SK-N-DZ (cell line): ENCODE measurements at places on chromosomes 16 and 17.

DNA sequence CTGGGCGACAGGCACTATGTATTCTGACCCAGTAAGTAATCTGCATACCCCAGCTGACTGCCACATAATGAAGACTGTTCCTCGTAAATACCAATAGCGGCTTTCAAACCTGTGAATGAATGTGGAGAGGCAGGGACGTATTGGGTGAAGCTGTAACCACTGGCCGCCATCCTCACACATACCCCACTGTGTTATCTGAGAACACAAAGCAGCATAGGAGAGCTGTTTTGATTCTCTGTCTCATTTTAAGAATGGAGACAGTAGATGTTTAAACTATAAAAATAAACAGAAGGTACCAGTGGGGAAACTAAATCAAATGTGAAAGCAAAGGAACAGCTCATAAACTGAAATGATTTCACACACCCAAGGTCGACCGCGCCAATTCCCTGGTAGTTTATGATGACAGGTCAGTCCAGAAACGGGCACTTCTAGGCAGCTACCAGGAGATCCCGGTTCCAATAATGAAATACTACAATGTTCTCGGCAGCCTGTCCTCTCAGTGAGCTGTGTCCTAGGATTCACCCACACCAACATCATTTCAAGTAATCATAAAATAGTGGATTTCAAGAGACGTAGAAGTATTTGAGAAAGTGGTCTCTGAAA lies 109.7 kb downstream of the ADCY9 start:
- DNase-seq = no peak

- no peak for DNase-seq
Observed at GRCh38 chr17:80374732-80375585, 40.0 kb upstream of the ENDOV start.

DNA sequence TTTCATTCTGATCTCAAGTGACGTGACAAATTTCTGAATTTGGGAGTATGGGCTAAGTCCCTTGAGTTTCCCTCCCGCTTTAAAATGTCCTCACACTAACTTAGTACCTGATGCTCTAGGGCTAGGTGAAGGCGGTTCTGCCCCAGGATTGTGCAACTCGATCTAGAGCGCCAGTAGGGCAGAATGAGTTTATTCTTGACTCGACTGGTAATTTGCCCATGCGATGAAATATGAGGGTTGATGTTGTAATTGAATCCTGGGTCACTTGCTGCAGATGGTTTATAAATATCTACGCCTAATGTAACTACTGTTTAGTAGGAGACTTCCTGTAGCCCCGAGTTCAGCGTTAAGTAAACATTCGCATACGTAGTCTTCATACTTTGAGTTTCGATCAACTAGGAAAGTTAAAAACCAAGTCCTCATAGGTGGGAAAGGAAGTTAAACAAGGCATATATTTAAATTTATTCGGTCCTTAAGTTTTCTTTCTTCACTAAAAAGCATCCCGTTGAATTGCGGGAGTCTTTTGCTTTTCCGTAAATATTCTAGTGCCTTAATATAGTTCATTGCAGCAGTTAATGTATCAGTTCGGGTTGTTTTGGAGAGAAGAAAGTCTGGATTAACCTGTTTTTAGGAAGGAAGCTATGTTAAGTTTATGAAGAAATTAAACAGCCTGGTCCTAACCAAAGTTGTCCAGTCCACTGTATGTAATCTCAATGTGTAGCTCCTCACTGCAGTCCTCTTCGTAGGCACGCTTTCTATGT lies 1.6 kb downstream of the CTCF start:
- DNase-seq = peak; percentile 28

- DNase-seq = no peak
Observed at GRCh38 chr16:59878479-59878878, 1144.4 kb upstream of the GOT2 start.

GRCh38 chr17:63369233-63369632 lies 76.9 kb downstream of the CYB561 start:
- DNase-seq = no peak

DNA sequence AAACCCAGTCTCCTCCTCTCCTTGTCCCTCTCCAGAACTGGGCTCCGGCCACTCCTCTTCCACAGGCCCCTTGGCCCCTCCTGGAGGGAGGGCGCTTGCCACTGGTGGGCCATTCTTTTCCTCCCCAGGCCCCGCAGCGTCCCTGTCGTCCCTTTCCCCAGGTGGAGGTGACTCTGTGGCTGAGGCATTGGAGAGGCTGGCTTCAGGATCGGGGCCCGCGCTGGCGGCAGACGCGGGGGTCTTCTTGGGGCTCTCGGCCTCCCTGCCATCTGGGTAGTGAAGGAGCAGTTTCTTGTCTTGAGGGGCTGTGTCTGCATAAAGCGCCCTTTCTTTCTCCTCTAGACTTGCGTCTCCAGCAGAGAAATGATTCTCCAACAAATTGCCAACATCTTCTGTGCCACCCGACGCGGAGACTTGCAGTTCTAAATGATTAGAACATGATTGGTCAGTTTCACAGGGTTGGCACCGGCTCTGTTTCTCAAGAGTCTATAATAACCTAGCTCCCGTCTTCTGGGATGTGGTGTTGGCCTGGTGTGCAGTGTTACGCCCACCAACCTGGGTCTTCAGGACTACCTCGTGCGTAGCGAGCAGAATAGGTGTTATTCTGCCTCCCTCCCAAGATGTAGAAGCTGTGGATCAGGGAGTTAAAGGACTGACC lies 34.1 kb downstream of the SRL start:
- no peak for DNase-seq

DNA sequence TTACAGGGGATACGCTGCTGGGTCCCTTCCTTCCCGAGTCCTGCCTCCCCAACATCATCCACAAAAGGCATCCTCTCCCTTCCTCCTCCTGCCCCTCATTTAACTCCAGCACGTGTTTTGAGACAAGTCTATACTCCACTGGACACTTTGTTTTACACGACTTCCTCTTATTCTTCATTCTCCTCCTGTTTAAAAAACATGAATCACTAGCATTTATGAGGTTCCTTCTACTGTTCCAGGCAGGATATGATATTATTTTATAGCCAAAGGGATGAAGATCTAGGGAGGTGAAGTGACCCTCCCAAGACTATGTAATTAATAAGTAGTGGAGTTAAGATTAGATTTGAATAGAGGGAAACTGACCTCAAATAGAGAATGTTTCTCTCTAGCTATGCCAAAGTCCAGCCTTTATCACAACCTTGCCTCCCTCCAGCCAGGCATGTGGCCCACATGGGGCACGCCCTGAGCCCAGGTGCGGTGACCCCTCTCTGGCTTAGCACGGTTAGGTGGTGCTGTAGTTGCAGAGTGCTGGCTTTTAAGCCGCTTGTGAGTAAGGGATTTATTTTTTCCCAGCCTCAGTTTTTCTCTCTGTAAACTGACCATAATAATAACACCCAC lies 1.3 kb upstream of the HSD17B2 start:
- DNase-seq = no peak

DNA sequence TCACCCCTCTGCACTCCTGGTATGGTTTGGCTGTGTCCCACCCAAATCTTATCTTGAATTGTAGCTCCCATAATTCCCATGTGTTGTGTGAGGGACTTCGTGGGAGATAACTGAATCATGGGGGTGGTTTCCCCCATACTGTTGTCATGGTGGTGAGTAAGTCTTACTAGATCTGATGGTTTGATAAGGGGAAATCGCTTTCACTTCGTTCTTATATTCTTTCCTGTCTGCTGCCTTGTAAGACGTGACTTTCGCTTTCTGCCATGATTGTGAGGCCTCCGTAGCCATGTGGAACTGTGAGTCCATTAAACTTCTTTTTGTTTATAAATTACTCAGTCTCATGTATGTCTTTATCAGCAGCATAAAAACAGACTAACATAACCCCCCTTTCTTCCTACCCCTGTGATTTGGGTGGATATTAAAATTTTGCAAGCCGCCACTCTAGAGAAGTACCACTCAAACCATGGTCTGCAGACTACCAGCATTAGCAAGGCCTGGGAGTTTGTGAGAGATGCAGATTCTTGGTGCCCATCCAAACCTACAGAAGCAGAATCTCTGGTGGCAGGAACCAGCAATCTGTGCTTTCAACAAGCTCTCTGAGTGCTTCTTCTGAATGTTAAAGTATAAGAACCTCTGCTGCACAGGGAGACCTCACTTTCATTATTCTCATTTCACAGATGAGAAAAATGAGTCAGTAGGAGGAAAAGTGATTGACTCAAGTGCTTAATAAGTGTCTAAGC lies 999.5 kb upstream of the EEF2KMT start:
- no peak for DNase-seq

DNA sequence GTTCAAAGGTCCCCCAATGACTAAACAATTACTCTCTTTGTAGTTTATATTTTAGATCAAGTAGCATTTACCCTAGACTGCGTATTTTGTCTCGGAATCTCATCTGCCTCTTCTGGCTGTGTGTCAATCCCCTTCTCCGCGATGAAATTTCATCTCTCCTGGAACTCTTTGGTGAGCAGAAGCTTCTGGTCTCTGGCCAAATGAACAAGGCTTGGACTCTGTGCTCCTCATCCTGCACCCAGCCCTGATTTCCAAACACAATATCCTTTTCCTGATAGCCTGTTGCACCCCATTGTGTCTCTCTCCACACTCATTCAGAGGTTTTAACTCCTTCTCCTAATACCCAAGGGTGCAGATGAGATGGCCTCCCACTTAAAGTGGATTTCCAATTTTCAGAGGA lies 609.4 kb upstream of the CDH5 start:
- DNase-seq = no peak
